Stimulated activated CD4-positive, alpha-beta T cell treated with anti-CD3 and anti-CD28 coated beads, Interleukin-4, amount 100 ng/mL, for 48 hours (primary cell): ENCODE measurements at places on chromosomes 2 and 18.

DNA sequence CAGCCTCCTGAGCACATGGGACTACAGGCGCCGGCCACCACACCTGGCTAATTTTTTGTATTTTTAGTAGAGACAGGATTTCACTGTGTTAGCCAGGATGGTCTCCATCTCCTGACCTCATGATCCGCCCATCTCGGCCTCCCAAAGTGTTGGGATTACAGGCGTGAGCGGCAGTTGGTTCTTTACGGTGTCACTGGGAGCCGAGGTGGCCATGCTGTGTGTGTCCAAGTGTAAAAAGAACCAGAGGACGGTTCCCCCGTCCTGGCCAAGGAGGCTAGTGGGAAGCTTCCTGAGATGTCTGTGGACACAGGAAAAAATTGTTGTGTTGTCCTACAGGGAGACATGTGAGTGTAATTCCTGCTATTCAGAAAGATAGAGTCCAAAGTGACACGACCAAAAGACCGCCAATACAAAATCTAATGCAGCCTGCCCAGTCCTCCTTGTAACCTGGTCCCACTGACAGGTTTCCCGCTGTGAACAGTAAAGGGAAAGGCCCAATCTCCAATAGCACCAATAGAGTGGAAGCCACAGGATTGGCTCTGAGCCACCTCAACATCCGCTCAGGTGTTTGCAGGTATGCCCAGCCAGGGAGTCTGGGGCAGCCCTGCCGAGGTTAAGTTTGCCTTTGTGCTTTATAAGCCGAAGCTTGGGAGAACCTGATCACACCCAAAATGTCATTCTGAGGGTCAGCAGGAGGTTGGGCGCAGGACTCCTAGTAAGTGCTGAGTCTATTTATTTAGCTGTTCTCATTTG is 40.6 kb downstream of the NCK2 start:
- no peak for DNase-seq

DNA sequence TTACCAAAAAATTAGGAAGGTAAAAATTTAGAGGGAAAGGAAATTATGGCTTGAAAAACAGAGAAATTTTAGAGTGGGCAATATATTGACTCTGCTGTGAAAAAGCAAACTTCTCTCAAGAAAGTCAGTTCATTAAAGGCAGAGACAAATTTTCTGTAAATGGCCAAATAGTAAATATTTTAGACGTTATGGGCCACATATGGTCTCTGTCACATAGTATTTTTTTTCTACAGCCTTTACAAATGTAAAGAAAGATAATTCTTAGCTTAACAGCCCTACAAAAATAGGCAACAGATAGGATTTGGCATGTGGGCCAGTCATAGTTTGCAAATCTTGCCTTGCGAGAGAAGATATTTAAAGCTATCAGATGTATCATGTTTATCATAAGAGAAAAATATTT is 1750.4 kb downstream of the SUCLG1 start:
- no peak for DNase-seq

- no peak for DNase-seq
Measured at GRCh38 chr2:31212659-31213600, 4.4 kb downstream of the CAPN14 start.

GRCh38 chr2:46273919-46274318 is 23.3 kb upstream of the EPAS1 start:
- DNase-seq, result no peak

- DNase-seq, result no peak
Measured at GRCh38 chr18:2618009-2618408, 37.5 kb upstream of the SMCHD1 start.

DNA sequence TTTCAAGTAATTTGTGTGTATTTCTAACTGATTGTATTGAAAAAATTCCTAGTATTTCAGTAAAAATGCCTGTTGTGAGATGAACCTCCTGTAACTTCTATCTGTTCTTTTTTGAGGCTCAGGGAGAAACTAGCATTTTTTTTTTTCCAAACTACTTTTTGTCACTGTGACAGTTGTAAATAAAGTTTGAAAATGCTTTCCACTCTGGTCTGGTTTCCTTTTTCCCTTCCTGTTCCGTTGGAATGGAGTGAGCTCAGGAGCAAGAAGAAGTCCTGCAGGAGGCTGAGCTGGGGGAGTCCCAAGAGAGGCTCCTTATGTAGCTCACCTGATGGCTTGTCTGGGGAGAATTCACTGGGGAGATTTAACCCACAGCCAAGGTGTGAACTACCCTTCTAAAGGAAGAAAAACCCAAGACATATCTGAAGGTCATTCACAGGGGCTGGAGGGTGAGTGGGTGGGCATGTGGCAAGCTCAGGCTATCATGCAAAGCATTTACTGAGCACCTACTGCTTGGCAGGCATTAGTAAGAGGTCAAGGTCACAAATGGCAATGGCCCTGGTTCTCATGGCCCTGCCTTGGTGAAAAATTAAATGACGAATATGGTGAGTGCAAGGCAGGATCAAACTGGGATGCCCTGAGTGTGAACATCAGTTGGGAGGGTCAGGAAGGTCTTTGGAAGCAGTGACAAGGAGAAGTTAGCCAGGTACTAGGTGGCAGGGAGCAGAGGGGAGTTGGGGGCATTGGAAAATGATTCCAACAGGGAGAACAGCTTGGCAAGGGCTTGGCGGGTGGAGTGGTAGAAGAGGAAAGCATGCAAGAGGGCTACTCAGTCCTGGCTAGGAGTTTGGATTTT is 28.7 kb downstream of the LBH start:
- DNase-seq, result no peak
